ENCODE measurements at places on chromosomes 7 and 10.

- DNase-seq: peak; percentile 32
These were observed 28.1 kb downstream of the EPHB4 start for GRCh38 chr7:100799037-100799896.

DNA sequence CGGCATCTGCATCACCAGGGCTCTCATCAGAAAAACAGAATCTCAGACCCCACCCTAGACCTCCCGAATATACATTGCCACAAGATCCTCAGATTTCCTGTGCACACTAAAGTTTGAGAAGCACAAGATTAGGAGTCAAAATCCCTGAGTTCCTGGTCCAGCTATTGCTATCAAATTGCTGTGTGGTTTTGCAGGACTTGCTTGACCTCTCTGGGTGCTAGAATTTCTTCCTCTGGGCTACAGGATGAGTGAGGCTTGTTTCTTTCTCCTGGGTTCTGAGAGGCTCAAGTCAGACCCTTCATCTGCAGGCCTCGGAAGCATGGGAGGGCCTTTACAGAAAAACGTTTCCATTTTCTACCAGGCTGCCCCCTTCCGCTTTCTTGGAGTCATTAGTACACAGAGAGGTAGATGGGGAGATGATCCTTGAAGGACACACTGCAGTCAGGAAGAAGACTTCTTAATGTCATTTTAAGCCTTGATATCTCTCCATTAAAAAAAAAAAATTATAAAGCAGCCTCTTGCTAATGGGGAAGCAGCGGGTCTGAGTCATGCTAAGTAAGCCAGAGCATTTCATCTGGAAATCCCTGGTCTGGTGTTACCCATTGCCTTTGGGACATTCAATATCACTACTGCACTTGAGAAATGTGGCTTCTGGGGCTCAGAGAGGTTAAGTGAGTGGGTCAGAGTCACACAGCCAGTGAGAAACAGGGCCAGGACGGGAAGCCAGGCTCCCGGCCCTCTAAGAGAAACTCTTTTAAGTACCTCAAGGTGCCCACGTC lies 173.5 kb downstream of the KCNMA1 start:
- no peak for DNase-seq

DNA sequence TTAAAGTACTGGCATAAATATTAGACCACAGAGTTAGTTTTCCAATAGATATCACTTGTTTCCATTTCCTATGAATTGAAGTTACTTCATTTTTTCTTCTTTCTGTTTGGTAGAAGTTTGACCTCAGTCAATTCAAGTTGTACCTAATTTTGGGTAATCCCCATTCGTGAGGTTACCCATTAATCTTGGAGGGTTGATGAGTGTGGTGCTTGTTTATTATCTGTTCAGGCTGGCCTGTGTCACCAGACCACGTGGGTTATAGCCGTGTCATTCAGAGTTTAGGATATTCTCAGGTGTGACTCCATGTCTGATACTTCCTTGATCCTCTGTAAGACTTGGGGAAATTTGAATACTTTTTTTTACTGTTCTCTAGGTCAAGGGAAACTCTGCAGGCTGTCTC lies 133.9 kb upstream of the TPK1 start:
- no peak for DNase-seq

DNA sequence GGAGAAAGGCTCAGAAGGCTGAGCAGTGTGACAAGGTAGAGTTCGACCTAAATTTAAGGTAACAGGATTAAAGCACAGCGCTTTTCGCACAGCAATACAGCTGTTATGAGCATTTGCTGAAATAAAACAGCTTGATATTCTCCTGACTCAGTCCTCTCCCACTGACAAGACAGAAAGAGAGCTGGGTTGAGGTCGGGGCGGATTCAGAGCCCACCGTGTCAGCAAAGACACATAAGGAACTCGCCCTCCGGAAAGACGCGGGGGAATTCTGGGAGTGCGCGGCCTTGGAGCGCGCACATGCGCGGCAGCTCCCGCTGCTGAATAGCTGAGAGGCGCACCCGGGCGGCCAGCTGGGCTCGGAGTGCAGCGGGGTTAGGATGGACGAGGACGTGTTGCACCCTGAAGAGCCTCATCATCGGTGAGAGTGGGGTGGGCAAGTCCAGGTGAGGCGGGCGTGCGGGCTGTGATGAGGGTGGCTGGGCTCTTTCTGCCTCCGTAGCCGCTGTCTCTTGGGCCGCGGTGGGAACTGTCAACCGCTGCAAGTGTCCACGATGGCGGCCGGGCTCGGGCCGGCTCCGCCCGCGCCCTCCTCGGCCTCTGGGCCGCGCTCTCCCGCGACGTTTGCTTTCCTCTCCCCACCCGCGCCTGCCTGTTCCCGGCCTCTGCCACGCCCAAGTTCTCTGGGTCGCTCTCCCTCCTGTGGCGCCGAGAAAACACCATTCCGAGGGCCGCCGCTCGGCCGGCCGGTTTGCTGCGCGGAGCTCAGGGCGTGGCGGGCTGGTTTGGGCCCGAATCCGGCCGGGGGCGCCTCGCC lies 120.6 kb downstream of the LYZL1 start:
- DNase-seq: peak; percentile 5

GRCh38 chr7:99825452-99825851 lies 2.4 kb upstream of the CYP3A43 start:
- DNase-seq: no peak

GRCh38 chr10:17915181-17915580 lies 36.5 kb upstream of the SLC39A12 start:
- DNase-seq: no peak

DNA sequence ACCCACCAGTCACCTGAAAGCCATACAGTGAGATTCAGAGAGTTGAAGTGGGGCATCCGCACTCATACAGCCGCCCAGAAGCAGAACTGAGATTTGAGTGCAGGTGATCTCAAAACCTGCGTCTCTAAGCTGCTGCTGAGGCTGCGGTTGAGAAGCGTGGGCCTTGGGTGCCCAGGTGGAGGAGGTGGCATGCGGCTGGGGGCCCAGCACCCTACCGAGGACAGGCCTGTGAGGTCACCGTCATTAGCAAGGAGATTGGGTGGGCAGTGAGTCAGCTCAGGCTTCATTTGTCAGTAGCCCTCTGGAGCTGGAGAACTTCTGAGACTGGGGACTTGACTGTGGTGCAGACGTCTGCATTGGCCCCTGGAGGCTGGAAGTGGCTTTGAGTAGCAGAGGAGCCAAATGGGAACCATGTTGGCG lies 29.8 kb downstream of the ZMIZ1 start:
- DNase-seq: no peak

DNA sequence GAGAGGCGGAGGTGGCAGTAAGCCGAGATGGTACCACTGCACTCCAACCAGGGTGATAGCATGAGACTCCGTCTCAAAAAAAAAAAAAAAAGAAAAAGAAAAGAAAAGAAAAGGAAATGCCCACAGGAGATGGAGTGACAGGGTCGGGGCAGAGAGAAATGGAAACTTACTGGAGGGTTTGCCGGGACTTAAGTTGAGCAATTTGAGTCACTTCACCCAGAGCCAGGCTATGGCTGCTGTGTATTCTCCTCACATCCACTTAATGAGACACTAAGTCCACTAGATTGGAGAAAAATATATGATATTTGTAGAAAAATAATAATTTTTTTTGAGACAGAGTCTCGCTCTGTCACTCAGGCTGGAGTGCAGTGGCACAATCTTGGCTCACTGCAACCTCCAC lies 4.6 kb upstream of the PFKFB3 start:
- DNase-seq: no peak

GRCh38 chr7:27150568-27151340 lies 1.6 kb downstream of the HOXA3 start:
- DNase-seq: peak; percentile 54

DNA sequence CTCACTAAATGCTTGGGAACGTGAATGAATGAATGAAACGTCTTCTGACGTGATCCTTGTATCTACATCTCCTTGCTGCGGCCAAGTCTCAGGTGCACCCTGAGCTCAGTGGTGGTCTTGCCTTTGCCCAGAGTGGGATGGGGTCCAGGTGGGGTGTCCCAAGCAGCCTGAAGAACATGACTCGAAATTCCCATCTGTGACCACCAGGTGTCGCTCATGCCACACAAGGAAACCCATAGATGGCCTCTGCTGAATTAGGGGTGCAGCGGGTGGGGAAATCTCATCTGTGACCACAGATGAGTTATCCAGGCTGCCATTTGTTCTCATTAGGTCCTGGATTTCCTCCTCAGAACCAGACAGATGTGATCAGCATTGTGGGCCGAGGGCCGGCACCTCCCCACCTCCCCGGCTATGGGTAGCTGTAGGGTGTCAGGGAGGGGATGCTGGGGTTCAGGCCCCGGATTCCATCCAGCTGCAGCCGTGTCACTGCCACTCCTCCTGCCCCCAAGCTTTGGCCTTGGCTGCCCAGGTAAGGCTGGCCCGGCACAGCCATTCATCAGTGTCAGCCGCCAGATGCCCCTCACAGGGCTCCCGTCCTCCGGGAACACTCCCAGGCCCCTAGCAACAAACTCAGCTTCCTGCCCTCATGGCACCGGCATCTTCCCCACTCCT lies 21.0 kb upstream of the GNA12 start:
- peak; percentile 70 for DNase-seq

GRCh38 chr7:768881-769504 lies 41.9 kb upstream of the PRKAR1B start:
- DNase-seq: no peak

DNA sequence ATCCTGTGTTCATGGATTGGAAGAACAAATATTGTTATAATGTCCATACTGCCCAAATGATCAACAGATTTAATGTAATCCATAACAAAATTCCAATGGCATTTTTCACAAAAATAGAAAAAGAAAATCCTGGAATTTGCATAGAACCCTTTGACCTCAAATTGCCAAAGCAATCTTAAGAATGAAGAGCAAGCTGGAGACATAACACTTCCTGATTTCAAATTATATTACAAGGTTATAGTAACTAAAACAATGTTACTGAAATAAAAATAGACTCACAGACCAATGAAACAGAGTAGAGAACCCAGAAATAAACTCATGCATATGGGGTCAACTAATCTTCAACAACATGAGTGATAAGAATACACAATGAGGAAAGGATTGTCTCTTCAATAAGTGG lies 302.5 kb downstream of the PHTF2 start:
- no peak for DNase-seq

DNA sequence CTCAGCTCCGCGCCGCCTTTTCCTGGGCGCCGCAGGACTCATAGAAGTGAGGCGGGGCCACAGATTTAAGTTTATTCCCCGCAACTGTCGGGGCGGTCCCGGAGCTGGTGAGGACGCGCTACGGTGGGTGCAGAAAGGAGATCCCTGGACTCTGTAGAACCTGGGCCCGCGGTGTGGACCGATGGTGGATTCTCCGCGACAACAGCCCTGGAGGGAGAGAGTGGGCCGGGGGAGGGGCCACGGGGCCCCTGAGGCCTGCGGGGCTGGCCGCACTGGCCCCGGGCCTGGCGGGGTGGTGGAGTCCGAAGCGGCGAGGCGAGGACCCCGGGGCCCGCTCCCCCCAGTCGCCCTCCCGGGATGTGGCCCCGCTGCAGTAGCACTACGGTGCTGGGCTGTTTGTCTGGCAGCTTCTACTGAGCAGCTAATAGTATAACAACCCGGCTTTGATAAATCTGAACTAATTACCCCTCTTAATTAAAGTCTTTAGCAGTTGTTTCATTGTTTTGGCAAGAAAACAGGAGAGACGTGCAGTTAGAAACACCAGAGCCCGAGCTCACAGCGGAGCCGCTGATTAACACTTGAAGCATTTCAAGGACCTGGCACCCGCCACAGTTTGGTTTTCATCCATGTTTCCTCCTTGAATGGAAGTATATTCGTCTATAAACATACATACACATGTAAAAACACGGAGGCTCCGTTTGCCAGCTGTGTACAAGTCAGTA lies 4.2 kb downstream of the FEZF1 start:
- no peak for DNase-seq

DNA sequence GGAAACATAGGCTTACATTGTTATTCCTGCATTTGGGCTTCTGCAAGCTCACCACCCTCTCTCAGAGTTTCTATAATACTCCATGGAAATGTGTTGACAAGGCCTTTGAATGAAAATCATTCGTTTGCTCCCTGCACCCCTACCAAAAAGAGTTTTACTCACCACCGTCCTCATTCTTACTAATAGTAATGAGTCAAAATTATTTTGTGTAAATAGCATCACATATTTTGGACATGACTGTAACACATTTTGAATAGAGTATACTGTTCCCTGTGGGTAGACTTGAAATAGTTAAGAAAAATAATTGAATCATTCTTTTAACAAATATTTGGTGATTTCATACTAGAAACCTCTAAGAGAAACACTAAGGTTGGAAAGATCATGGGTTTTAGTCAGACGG lies 84.6 kb downstream of the AKAP9 start:
- DNase-seq: no peak

GRCh38 chr10:47290338-47290737 lies 9.7 kb upstream of the GDF10 start:
- no peak for DNase-seq

DNA sequence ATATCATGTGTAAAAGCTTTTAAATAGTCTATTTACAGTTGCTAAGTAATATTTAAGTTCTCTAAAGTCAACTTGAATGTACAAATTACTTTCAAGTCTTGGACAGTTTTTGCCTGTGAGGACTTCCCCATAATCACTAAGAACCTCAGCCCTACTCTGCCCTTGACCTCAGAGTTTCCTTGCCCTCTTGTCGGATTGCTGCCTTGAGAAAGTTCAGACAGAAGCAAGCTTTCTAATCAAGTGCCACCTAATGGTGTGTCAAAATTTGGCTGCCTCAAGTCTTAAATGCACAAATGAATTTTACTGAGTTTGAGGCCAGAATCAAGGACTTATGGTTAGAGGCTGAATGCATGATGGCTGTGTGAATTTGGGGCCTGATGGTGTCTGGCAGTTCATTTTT lies 88.3 kb upstream of the KAT6B start:
- no peak for DNase-seq

GRCh38 chr10:29555746-29556481 lies 78.9 kb downstream of the SVIL start:
- DNase-seq: no peak

DNA sequence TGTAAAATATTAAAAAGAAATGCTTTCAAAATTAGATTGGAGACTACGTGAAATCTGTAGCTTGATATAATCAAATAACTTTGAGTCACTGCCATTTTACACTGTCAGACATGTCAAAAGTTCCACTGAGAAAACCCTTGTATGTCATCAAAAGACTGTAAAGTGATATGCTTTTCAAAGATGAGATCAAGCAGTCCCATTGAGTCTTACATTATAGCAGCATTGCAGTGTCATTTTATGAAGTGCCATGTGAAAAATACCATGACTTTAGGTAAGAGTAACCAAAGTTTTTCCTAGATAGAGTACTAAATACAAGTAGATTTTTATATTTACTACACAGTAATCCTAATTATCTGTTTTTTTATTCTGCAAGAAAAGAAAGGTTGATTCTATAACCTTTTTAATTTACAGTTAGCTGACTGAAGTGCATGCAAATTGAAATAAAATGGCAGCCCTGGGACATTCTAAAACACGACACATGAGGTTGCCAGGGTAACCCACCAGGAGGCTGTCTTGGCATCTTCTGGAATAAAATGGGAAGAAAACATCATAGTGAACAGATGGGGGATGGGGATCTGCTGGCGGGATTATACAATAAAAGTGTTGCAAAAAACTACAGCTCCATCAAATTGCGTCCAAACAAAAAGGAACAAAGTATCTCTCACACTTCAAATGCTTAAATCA lies 91.3 kb upstream of the TMEM106B start:
- DNase-seq: no peak

GRCh38 chr7:48259463-48260280 lies 88.4 kb downstream of the ABCA13 start:
- no peak for DNase-seq

Data from effector memory CD8-positive, alpha-beta T cell (primary cell).